ENCODE measurements at places on chromosomes 6 and 20.

- DNase-seq = no peak
Observed at GRCh38 chr6:15823838-15824414, 161.1 kb upstream of the DTNBP1 start.

DNA sequence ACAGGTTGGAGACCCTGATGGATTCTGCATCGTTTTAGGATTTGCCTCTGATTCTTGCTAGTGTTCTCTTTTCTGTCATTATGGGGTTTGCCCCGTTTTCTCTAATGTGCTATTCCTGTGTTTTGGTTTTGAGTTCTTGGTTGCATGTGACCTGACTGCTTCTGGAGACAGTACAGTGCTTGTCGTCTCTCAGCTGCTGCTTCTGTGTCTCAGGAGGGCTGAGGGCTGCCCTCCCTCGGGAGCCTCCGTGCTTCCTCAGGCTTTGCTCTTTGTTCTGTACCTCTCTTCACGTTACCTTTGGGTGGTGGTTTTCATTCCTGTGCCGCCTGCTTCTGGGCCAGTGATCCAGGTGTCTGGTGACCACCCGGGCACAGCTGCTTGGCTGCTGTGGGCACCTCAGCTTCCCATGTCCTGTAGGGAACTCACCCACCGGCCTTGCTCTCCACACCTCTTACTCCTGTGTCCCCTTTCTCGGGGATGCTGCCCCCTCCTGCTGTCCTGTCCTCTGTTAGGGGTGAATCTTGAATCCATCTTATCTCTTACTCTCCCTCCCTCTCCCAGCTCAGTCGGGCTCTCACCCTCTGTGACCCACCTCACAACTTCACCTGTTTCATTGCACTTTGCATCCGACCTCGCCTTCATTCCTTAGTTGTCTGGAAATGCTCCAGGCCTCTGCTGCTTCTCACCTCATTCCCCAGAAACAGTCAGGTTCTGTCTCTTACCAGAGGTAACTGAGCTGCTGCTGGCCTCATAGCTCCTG is 33.2 kb downstream of the PANK2 start:
- DNase-seq = no peak

DNA sequence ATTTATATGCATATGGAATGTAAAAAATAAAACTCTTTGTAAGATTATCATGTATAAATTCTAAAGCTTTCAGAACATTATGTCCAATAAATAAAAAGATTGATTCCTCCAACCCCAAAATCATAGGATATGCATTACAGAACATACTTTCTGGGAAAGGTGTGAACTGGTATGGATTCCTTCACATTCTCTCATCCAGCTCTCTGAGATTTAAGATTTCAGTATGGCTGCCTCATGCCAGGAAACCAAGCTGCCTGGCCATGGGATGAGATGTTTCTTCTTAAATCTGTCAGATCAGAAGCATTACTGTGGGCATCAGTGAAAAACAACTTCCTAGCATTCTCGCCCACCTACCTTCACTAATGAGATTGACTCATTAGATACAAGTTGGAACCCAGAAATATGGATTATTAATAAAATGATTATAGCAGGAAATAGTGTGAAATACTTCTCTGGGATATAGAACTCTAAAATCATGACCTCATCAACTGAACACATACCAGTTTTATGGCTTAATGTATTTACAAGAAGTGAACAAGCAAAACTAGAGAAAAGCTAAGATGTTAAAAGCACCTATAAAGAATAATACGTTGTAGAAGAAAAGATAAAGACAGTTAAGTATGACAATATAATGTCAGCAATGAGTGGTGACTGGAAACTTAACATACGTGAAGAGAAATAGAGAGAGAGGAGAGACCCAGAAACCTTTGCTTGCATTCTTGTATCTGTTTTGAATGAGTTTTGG is 171.6 kb upstream of the PHACTR1 start:
- DNase-seq = no peak

DNA sequence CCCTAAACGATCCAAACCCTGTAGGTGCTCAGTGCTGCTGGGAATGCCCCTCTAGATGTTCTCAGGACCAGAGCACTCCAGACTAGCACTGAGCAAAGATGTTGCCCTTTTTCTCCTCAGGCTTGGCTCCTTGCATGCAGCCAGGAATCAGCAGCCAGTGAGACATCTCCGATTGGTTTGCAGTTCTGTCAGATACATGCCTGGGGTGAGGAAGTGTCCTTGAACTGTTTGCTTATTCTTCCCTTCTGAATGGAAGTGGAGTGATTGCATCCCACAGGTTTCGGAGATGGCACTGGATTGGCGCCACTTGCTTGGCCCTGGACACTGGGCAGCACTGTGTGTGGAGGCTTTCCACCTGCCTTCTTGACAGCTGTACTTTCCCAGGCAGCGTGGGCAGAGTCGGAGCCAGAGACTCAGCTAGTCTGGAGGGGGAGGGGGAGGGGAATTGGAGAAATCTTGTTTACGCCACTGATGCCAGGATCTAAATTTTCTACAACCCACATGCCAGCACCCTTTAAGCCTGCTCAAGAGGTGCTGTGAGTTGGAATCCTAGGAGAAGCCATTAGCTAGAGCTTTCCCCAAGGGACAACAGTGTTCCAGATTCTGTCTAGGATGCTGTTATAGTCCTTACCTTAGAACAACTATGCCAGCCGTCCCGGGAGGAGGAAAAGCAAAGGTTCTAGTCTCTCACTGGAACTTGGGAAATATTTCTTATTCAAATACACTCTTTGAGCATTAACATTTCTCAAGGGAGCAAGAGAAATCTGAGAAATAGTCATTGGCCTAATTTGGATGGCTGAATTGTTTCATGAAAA is 49.2 kb upstream of the SASH1 start:
- no peak for DNase-seq

DNA sequence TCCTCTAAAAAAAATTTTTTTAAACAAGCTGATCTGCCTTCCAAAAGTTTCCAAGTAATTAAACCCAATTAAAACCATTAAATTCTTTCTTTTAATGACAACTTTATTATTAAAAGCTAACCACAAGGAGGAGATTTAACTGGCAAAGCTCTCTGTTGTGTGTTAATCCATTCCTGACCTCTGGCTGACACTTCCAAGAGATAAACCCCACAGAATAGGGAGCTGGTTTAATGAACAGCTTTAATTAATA is 230.8 kb downstream of the EYA2 start:
- DNase-seq = no peak

DNA sequence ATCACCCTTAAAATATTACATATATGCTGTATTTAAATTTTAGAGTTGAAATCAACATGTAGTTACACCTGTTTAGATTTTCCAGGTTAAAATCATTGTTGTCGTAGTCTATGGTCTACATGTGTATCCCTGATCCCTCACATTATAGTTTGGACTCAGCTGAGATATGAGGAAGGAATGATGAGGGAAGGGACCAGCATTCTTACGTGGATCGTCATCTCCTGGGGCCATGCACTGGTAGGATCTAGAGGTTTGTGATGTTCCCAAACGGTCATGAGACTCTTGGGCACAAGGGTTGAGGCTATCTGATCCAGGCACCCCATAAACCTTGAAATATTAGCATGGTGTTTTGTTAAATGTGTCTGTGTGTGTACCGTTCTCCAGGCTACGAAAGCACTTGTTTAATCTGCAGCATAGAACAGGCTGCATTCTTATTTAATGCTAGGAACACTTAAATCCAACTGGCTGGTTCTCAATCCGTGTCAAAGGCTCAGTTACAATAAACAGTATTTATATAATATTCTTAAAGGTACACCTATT is 55.4 kb downstream of the IPCEF1 start:
- DNase-seq = no peak

DNA sequence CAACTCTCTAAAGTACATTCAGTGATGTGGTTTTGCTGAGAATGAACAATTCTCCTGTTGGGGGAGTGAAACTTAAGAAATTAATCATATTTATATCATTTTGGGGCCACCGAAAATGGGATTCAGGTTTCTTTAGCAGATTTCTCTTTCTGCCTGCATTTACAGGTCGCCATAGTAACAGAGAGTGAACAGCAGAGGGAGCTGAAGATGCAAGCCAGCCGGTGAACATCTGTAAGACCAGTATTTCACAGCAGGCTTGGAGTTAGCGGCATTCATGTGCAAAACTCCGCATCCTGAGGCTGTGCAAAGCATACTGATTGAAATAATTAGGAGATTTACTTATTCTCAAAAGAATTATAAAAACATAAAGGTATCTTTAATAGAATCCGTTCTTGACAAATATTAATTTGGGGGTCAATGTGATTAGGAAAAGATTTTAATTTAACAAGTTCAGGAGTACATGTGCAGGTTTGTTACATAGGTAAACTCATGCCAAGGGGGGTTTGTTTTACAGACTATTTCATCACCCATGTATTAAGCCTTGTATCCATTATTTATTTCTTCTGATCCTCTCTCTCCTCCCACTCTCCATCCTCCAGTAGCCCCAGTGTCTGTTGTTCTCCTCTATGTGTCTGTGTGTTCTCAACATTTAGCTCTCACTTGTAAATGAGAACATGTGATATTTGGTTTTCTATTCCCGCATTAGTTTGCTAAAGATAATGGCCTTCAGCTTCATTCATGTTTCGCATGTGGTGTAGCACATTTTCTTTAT is 17.8 kb upstream of the HSF2 start:
- DNase-seq = peak; percentile 42

All from kidney glomerular epithelial cell (primary cell).